ENCODE measurements at places on chromosomes 7 and 10. TPM values are rescaled to one million over a fixed set of nuclear protein-coding genes. Genes with fewer than 3 reads are reported as not detected.

Gene TMED4
- 84.7 TPM for total RNA-seq

Gene TRPV5
- total RNA-seq = not detected

Gene RADIL
- 8.0 TPM for total RNA-seq

DNA sequence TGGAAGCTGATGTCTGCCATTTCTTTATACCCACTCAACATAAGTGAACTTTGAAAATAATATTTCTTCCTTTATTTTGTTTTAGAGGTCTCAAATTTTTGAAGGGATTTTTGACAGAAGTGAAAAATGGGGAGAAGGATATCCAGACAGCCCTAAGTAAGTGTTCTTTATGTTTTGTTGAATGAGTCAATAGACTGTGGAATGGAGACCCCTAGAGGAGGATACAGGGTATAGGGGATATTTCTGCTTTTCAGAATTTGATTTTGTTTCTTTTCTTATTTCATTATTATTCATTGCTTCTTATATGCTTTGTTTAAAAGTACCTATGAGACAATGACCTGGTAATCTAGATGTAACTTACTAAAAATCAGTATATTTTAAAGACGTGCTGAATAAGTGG is 34.4 kb downstream of the PLEKHA8 start:
- H3K36me3 ChIP-seq = no peaks in the 10 kb centered on the region
- no peaks in the 10 kb centered on the region for H3K27me3 ChIP-seq
- no peak overlapping the region for H3K4me3 ChIP-seq
- no peaks in the 10 kb centered on the region for H3K4me1 ChIP-seq
- no peak overlapping the region for H3K27ac ChIP-seq

DNA sequence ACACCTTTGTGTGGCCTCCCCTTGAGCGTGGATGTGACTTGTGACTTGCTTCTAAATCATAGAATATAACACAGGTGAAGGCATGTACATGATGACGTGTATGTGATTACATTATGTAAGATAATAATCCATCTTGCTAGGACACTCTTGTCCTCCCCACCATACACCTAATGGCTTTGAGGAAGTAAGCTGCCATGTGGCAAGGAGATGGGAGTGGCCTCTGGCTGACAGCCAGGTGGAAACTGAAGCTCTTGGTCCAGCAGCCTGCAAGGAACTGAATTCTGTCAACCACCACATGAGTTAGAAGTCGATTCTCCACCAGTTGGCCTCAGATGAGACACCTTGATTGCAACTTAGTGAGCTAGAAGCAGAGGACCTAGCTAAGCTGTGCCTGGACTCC is 67.4 kb upstream of the ELN start:
- H3K36me3 ChIP-seq = no peaks in the 10 kb centered on the region
- H3K4me1 ChIP-seq = no peaks in the 10 kb centered on the region
- DNase-seq = no peak
- no peak overlapping the region for H3K27ac ChIP-seq

DNA sequence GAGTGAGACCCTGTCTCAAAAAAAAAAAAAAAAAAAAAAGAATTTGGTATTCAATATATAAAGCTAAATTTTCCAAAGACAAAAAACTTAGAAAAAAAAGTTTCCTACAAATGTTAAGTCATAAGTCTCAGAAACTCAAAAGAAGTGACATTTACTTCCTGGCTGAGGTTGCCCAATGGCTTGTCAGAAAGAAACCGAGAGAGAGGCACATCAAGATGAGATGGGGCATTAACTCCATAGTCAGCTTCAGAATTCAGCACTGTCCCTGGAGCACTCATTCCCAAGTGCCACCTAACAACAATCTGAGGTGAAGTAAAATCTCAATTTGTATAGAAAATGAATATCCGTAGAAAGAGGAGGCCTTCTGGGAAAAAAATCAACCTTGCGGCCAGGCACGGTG is 6.8 kb upstream of the SPOCK2 start:
- H3K27ac ChIP-seq = no peak overlapping the region
- peaks cover 28% of the 10 kb centered on the region for H3K36me3 ChIP-seq
- no peak for DNase-seq
- no peak overlapping the region for H3K4me3 ChIP-seq

DNA sequence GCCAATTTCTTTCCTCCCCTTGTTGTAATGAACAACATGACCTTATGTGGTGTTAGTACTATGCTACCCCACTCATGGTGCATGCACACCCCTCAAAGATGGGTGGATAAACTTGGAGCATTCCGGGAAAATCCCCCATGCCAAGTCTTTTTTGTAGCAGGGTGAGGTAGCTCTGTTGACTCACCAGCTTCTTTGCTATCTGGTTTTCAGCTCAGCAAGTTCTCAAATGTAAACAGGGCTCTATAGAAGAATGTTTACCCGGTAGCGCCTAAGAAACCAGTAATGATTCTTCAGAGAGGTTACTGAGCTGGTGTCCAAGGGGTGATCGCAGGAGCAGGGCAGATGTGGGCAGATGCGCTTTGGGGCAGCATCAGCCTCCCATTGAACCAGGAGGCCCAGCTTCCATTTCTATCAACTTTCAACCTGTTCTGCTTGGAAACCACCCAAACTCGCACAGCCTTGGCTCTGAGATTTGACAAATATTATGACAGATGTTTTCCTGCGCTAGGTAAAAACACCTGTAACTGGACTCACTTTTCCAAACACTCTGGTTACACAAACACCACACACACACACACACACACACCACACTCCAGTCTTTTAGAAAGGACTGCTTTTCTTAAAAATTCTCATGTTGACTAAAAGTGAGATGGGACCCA is 87.8 kb downstream of the ZRANB1 start:
- no peaks in the 10 kb centered on the region for H3K27me3 ChIP-seq
- no peaks in the 10 kb centered on the region for H3K4me1 ChIP-seq
- no peak for DNase-seq

DNA sequence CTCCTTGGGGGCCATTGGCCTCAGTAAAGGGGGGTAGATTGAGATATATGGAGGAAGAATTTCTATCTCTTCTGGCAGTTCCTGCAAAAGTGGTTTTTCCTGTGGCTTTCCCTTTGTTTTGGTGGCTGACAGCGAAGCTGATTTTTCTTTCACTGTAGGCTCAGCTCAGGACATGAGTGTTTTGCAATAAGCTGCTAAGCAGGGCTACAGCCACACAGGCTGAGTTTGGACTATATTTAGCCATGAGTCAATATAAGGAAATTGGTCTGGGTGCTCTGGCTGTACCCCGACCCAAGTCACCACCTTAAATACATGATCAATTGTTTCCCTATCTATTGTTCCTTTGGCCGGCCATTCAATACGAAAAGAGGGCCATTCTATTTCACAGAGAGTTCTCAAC is 212.7 kb upstream of the KCND2 start:
- H3K27ac ChIP-seq = no peak overlapping the region
- H3K36me3 ChIP-seq = no peaks in the 10 kb centered on the region
- H3K27me3 ChIP-seq = no peaks in the 10 kb centered on the region
- DNase-seq = no peak

GRCh38 chr7:8236780-8237407 is 25.1 kb downstream of the ICA1 start:
- H3K27ac ChIP-seq = no peak overlapping the region
- no peak for DNase-seq
- H3K4me3 ChIP-seq = no peak overlapping the region

GRCh38 chr7:148684289-148684830 is 14.3 kb upstream of the CUL1 start:
- no peaks in the 10 kb centered on the region for H3K27me3 ChIP-seq
- no peak overlapping the region for H3K27ac ChIP-seq
- H3K36me3 ChIP-seq = no peaks in the 10 kb centered on the region
- no peak for DNase-seq
- peaks cover 14% of the 10 kb centered on the region for H3K4me1 ChIP-seq

DNA sequence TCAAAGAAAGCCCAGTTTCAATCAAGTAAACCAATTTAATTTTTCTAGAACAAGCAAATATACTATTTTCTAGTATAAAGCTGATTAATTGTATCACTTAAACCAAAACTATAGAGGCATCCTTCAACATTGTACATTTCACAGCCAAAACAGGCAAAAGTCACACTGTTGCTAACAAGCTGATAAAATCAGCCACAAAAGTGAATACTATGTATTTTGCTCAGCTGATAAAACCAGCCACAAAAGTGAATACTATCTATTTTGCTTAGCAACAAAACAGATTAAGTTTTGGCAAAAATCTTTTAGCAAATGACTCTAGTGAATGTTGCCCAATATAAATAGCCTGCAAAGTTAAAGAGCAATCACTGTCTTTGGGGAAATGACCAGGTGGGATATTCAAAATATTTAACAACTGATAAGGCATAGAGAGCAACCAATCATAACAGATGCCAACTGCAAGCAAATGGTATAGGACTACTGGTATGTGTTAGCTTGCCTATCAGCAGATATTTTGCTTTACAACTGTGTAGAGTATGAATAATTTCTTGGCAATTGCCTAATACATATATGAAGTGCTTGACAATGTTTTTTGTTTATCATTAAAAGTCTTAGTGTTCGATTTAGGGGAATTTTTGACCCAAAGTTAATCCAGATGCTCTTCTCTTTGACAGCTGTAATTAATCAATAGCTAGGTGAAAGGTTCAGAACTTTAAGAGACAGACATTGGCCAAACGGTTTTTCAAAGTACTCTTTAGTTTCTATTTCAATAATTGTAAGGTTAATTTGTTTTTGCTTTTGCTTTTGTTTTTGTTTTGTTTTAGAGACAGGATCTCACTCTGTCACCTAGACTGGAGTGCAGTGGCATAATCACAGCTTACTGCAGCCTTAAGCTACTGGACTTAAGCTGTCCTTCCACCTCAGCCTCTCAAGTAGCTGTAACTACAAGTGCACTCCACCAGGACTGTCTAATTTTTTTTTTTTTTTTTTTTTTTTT is 44.4 kb upstream of the SP4 start:
- no peak for DNase-seq
- no peaks in the 10 kb centered on the region for H3K27me3 ChIP-seq
- no peak overlapping the region for H3K27ac ChIP-seq
- no peaks in the 10 kb centered on the region for H3K4me1 ChIP-seq
- no peak overlapping the region for H3K4me3 ChIP-seq
- no peaks in the 10 kb centered on the region for H3K36me3 ChIP-seq

DNA sequence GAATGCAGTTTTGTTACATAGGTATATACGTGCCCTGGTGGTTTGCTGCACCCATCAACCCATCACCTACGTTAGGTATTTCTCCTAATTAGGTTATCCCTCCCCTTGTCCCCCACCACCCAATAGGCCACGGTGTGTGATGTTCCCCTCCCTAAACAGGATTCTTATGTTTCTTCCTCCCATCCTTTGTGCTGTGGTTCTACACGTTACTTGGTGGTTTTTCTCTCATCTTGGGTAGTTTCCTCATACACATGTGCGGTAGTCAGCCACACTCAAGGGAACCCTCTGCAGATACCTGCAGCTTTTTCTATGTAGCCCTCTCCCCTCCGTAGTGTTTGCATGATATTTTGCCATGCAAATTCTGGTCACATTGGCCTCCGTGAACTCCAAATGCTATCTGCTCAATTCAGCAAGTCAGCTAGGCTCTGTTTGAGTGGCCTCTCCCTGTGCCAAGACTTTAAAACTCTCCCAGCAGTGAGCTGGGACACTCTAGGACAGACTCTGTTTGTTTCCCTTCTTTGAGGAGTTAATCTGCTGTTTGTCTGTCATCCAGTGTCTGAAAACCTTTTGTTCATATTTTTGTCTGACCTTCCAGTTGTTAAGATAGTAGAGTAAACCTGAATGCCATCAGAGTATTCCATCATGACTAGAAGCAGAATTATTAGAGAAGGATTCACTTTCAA is 41.0 kb downstream of the RABGEF1 start:
- DNase-seq = no peak
- no peaks in the 10 kb centered on the region for H3K27me3 ChIP-seq
- no peak overlapping the region for H3K27ac ChIP-seq
- peaks cover 74% of the 10 kb centered on the region for H3K36me3 ChIP-seq
- no peaks in the 10 kb centered on the region for H3K4me1 ChIP-seq

- H3K4me1 ChIP-seq = no peaks in the 10 kb centered on the region
- no peaks in the 10 kb centered on the region for H3K36me3 ChIP-seq
- DNase-seq = no peak
- H3K27ac ChIP-seq = no peak overlapping the region
- no peaks in the 10 kb centered on the region for H3K27me3 ChIP-seq
Measured at GRCh38 chr7:84271543-84271942, 77.0 kb upstream of the SEMA3A start.

DNA sequence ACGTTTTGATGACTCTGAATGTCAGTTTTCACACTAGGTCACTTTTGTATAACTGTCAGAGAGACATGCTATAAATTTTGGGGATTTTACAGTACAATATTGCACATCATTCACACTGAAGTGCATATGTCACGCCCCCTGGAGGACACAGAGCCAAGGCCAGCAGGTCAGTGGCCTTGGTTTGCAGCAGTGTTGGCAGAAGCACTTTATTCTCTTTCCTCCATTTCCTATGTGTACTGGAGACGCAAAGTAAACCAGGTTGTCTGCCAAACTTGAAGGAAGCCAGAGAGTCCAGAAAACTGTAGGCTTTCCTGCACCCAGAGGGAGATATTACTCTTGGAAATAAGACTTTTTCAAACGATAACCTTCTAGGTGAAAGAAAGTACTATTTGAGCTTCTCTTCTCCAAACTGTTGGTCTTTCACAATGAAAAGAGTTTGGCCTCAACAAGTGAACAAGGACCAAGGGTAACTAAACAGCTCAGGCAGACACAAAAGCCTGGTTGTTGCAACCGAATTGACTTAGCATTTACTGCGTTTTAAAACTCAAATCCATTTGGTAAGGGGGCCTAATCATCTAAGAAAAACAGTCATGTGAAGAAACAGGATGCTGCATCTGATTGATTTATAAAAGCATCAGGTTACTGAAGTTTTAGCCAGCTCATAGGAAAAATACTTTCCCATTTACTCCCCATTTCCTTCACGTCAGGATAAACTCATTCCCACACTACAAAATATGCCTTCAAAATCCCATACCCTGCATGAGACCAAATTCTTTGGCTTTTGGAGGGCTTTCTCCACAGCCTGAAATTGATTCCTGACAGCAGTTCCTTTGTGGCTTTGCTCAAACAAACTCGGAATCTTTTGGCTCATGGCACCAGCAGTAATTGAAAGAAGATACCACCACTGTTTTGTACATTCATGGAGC is 83.0 kb upstream of the SEC61G start:
- H3K4me1 ChIP-seq = peaks cover 10% of the 10 kb centered on the region
- no peak for DNase-seq
- H3K27ac ChIP-seq = no peak overlapping the region
- H3K4me3 ChIP-seq = no peak overlapping the region

DNA sequence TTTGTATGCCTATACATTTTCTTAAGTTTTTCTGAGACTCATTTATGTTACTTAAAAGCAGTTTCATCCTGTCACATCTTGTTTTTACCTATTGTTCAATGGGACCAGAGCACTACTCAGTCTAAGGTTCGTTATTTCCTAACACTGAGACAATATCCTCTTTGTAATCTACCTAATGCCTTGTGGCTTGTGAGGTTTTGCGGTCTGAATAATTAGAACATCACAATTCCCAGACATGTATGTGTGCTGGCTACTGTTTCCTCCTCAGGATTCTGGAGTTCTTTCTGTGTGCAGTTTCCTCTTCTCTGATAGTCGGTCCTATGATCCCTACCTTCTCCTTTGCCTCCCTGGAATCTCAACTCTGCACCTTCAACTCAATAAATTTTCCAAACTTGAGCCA is 620.2 kb downstream of the ANKRD7 start:
- H3K27me3 ChIP-seq = no peaks in the 10 kb centered on the region
- no peak for DNase-seq
- no peaks in the 10 kb centered on the region for H3K4me1 ChIP-seq
- H3K27ac ChIP-seq = no peak overlapping the region
- H3K36me3 ChIP-seq = no peaks in the 10 kb centered on the region
- H3K4me3 ChIP-seq = no peak overlapping the region
